WTC11 (cell line): ENCODE measurements at places on chromosomes 12 and 14. TPM values are rescaled to one million over a fixed set of nuclear protein-coding genes. Genes with fewer than 3 reads are reported as not detected.
A peak's percentile ranks its signal among the peaks of the same experiment; 100 is the strongest.

Gene ZDHHC22
- total RNA-seq, result 38.6 to 47.7 TPM (median 39.3 TPM) in 3 replicates

Gene TCHP
- total RNA-seq, result 7.9 to 10.1 TPM (median 10.0 TPM) in 3 replicates

Gene PRORP
- 33.6 to 44.1 TPM (median 36.7 TPM) in 3 replicates for total RNA-seq

Gene PZP
- total RNA-seq, result 0.15 to 0.25 TPM (median 0.18 TPM) in 3 replicates

Gene P2RX2
- total RNA-seq, result 1.6 to 2.6 TPM (median 2.1 TPM) in 3 replicates

Gene DAO
- 0.17 TPM in 1 of 3 replicates, not detected in the others for total RNA-seq

Gene PFDN5
- 263 to 286 TPM (median 270 TPM) in 3 replicates for total RNA-seq

Gene AMN
- 2.4 to 3.0 TPM (median 2.8 TPM) in 3 replicates for total RNA-seq

Gene GDF3
- 34.4 to 42.0 TPM (median 38.2 TPM) in 3 replicates for total RNA-seq

Gene OTX2
- 30.1 to 34.4 TPM (median 32.5 TPM) in 3 replicates for total RNA-seq

GRCh38 chr14:99716850-99717681 is 33.0 kb downstream of the CYP46A1 start:
- 0 out of 2 replicates have a peak, but pooled peaks cover 5% of the 10 kb centered on the region for H3K4me1 ChIP-seq
- no peaks in the 10 kb centered on the region for H3K36me3 ChIP-seq
- 0 out of 2 replicates have a peak, but pooled peaks cover 3% of the 10 kb centered on the region for H3K27me3 ChIP-seq
- no peak overlapping the region for H3K27ac ChIP-seq

- no peak for DNase-seq
- peak overlapping the region; percentile 65 for H3K4me3 ChIP-seq
- peaks cover 9% of the 10 kb centered on the region for H3K4me1 ChIP-seq
- no peaks in the 10 kb centered on the region for H3K36me3 ChIP-seq
- H3K27ac ChIP-seq, result no peak overlapping the region
Observed at GRCh38 chr12:52964556-52965336, 15.8 kb downstream of the KRT18 start.

DNA sequence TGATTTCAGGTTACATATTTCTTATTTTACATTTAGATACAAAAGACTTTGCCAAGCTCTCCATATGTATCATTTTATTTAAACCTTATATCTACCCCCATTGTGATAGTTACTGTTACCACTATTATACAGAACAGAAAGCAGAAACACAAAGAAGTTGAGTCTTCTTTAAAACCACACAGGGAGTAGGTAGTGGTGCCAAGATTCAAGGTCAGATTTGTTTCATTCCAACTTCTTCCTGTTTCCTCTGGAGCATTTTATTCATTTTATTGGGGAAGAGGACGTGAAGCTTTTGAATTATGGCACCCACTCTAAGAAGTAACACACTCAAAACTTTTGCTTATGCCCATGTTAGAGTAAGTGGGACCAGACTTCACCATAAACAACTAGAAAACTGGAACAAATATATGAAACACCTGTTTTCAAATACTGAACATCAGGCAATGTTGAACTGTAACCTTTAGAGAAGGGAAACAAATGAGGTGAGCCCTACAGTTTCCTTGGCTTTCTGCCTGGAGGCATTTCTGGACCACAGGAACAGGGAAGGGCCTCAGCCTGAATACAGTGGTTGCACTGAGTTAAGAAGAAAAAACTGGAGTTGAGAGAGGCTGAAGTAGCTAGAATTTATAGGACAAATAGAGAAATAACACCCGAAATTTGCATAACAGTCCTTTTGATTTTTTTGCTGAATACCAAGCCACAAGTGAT is 160.4 kb upstream of the SSTR1 start:
- no peak overlapping the region for H3K4me3 ChIP-seq
- peaks cover 32% of the 10 kb centered on the region for H3K4me1 ChIP-seq
- no peaks in the 10 kb centered on the region; the same call in 1 of the 2 replicates for H3K36me3 ChIP-seq
- DNase-seq, result no peak
- H3K27me3 ChIP-seq, result peaks cover 13% of the 10 kb centered on the region

GRCh38 chr12:49951411-49952240 is 1.1 kb downstream of the AQP2 start:
- H3K27me3 ChIP-seq, result peaks cover 10% of the 10 kb centered on the region
- DNase-seq, result no peak
- no peak overlapping the region for H3K27ac ChIP-seq
- no peak overlapping the region for H3K4me3 ChIP-seq
- peaks cover 11% of the 10 kb centered on the region for H3K4me1 ChIP-seq

DNA sequence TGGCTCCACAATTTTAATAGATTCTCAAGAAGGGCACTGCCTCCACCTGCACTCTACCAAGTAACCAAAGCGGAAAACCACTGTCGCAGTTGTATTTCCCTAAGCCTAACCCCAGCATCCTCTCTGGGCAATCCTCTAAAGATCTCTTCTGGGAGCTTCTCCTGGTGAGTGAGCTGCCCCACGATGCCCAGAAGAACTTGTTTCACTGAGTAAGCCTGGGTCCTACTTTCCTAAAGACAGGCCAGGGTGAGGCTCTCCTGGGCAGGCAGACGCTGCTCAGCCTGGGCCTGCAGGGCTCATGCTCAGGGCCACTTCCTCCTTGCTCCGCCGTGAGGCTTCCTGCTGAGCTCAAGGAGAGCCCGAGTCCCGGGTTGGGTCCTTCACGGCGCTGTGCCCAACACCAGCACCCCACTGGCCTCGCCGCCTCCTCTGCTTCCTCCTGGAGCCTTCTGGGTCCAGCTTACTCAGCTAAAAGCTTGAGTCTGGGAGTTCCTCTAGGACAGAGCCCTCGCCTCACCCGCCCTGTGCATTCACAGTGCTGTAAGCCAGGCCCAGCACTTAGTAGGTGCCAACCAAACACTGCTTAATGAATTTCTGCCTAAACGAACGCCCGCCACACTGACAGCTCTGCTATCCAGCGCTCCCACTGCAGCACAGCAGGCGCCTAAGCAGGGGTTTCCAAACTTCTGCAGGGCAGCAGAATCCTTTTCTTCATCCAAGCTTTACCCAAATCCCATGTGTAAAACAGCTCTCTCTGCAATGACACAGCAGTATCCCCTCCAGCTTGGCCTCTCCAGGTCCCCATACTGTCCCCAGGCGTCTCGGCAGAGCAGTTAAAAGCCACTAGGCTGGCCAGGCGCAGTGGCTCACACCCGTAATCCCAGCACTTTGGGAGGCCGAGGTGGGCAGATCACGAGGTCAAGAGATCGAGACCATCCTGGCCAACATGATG is 5.7 kb downstream of the RAB35 start:
- H3K4me3 ChIP-seq, result no peak overlapping the region
- peak; percentile 33 for DNase-seq
- no peaks in the 10 kb centered on the region for H3K27me3 ChIP-seq
- H3K36me3 ChIP-seq, result peaks cover 19% of the 10 kb centered on the region
- H3K27ac ChIP-seq, result peak overlapping the region; percentile 94
- peaks cover 52% of the 10 kb centered on the region for H3K4me1 ChIP-seq

DNA sequence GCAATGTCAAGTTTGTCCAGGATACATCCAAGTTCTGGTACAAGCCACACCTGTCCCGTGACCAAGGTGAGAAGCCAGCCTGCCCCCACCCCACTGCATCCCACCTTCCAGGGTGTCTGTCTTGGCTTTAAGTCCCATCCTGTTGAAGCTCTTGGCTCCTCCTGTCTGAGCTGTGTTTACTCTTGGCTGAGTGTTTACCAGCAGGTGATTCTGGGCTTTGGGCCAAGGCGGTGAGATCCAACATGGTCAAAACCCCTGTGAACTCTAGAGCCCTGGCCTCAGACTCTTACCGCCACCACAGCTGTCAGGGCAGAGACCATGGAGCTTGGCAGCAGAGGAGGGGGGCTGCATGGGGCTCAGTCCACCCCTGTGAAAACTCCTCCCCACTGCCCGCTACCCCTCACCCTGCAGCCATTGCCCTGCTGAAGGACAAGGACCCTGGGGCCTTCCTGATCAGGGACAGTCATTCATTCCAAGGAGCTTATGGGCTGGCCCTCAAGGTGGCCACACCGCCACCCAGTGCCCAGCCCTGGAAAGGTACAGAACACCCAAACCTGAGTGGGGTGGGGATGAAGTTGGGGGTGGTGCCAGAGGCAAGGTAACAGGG is 11.6 kb downstream of the TNS2 start:
- peaks cover 58% of the 10 kb centered on the region for H3K27me3 ChIP-seq
- DNase-seq, result peak; percentile 57
- peaks cover 7% of the 10 kb centered on the region for H3K4me1 ChIP-seq

GRCh38 chr14:23185063-23185462 is 1.6 kb upstream of the SLC7A8 start:
- peak overlapping the region; percentile 55 for H3K27ac ChIP-seq
- H3K4me3 ChIP-seq, result no peak overlapping the region

GRCh38 chr14:103378038-103378854 is 7.0 kb upstream of the MARK3 start:
- no peak overlapping the region for H3K27ac ChIP-seq
- H3K36me3 ChIP-seq, result no peaks in the 10 kb centered on the region
- H3K27me3 ChIP-seq, result peaks cover 7% of the 10 kb centered on the region
- H3K4me3 ChIP-seq, result no peak overlapping the region
- no peak for DNase-seq
- H3K4me1 ChIP-seq, result peaks cover 6% of the 10 kb centered on the region; the same call in 1 of the 2 replicates

DNA sequence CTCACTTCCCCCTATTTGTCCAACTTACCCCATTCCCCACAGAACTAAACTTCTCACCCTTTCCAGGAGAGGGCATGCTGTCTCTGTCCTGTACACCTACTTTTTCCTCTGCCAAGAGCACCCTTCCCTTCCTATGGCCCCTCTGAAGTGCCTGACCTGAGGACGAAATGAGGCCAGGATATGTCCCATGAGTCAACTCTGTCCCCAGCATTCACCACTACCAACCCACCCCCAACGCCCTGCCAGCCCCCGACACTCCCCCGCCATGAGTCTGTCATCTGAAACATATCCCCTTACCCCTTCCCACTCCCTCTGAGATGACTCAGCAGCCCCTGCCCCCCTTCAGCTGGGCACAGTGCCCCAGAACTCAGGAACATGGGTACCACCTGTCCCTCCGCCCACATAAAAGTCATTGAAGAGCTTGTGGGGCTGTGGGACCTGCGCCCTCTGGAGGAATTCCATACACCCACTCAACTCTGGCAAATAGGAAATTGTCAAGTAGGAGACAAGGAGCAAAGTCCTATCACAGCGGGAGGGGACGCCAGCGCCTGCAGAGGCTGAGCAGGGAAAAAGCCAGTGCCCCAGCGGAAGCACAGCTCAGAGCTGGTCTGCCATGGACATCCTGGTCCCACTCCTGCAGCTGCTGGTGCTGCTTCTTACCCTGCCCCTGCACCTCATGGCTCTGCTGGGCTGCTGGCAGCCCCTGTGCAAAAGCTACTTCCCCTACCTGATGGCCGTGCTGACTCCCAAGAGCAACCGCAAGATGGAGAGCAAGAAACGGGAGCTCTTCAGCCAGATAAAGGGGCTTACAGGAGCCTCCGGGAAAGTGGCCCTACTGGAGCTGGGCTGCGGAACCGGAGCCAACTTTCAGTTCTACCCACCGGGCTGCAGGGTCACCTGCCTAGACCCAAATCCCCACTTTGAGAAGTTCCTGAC is 26.3 kb downstream of the ITGA7 start:
- H3K27me3 ChIP-seq, result peaks cover 2% of the 10 kb centered on the region
- peaks cover 14% of the 10 kb centered on the region for H3K4me1 ChIP-seq
- peak overlapping the region; percentile 70 for H3K4me3 ChIP-seq
- peak; percentile 81 for DNase-seq

- no peak overlapping the region for H3K27ac ChIP-seq
- no peaks in the 10 kb centered on the region; the same call in 1 of the 2 replicates for H3K27me3 ChIP-seq
- no peak for DNase-seq
- no peaks in the 10 kb centered on the region for H3K36me3 ChIP-seq
- H3K4me3 ChIP-seq, result no peak overlapping the region
- H3K4me1 ChIP-seq, result no peaks in the 10 kb centered on the region
Observed at GRCh38 chr12:68572661-68573060, 38.0 kb upstream of the RAP1B start.

DNA sequence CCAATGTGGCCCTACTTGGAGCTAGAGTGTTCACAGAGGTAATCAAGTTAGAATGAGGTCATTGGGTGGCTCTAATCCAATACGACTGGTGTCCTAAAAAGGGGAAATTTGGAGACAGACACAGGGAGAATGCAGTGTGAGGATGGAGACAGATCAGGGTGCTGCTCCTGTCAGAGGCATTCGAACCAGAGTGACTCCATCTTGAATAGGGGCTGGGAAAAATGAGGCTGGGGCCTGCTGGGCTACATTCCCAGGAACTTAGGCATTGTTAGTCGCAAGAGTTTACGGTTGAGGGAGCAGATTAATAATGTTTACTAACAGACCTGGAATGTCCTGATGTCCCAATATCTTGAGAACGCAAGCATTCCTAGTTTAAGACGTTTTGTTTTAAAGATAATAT is 20.2 kb downstream of the TNFAIP2 start:
- H3K4me1 ChIP-seq, result peaks cover 21% of the 10 kb centered on the region
- no peak for DNase-seq
- H3K36me3 ChIP-seq, result no peaks in the 10 kb centered on the region
- peaks cover 18% of the 10 kb centered on the region for H3K27me3 ChIP-seq
- no peak overlapping the region for H3K4me3 ChIP-seq
- H3K27ac ChIP-seq, result no peak overlapping the region

- no peaks in the 10 kb centered on the region for H3K4me1 ChIP-seq
- 0 out of 2 replicates have a peak, but pooled peaks cover 4% of the 10 kb centered on the region for H3K36me3 ChIP-seq
- no peak for DNase-seq
Observed at GRCh38 chr12:4068981-4069669, 195.9 kb upstream of the PARP11 start.

DNA sequence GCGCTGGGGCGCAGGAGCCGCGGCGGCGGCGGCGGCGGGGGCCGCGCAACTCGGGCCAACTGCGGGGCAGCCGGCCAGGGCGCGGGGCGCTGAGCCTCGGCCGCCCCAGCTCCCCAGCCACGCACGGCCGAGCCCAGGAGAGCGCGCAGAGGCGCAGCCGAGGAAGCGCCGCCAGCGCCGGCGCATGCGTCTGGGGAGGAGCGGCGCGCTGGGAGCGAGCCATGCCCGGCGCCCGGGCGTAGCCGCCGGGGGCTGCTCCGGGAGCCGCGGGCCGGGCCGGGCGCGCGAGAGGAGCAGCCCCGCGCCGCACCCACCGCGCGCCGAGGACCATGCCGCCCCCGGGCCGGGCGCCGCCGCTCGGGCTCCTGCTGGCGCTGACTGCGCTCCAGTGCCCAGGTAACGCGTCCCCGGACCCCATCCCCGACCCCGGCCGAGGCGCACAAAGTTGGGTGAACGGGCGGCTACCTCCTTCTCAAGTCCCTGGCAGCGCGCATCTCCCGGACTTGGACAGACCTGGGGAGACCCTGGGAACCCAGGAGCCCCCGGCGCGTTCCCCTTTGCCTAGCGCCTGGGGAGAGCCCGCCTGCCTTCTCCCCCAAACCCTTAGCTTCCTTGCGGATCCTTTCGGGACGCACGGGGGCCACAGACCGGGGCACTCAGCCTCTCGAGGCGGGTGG is 121.4 kb downstream of the AACS start:
- H3K4me3 ChIP-seq, result peak overlapping the region; percentile 74
- H3K27ac ChIP-seq, result no peak overlapping the region
- peak; percentile 49 for DNase-seq
- H3K4me1 ChIP-seq, result peaks cover 58% of the 10 kb centered on the region

DNA sequence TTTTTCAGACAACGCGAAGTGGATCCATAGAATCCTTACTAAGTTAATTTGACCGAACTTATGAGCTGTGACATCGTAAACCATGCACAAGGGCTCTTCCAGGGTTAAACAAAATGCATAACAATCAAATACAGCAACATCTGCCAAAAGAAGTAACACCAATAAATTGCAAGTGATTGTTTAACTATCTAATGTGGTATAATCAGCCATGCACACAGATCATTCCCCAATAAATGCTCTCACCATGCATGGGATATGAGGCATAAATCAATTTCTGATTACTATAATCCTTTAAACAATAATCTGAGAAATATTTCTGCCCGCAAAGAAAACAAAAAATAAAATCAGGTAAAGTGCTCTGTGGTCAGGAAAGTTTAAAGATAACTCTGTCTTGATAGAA is 7.7 kb upstream of the PLEKHG7 start:
- H3K27ac ChIP-seq, result no peak overlapping the region
- H3K4me1 ChIP-seq, result peaks cover 28% of the 10 kb centered on the region
- no peak overlapping the region for H3K4me3 ChIP-seq
- DNase-seq, result no peak
- H3K36me3 ChIP-seq, result peaks cover 24% of the 10 kb centered on the region

GRCh38 chr14:96126783-96127271 is 77.8 kb upstream of the BDKRB2 start:
- H3K27me3 ChIP-seq, result peaks cover 62% of the 10 kb centered on the region
- no peak for DNase-seq
- no peak overlapping the region for H3K27ac ChIP-seq
- no peaks in the 10 kb centered on the region for H3K36me3 ChIP-seq
